Cerebellar cortex (tissue), 1 donor: ENCODE measurements at places on chromosomes 5 and 9.

DNA sequence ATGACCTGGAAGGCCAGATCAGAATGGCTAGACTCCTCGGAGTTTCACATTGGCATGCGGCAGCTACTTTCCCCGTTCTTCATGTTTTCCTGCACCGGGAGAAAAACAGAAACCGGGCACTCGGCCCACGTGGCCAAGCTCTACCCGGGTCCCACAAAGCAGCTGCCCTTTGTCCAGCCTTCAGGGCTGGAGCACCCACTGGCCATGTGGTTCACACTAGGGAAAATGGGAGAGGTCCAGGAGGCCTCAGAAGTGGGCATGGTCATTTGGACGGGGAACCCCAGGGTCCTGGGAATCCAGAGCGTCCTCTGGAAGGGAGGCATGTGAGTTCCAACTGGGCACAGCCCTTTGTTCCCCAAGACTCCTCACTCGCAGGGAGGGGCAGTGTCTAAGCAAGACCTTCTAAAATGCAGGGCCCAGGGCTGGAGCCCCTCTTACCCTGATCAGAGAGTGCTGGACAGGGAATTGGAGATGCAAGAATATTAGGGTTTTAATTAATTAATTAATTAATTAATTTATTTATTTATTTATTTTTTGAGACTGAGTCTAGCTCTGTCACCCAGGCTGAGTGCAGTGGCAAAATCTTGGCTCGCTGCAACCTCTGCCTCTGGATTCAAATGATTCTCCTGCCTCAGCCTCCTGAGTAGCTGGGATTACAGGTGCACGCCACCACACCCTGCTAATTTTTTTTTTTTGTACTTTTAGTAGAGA is 97.2 kb upstream of the CPEB4 start:
- DNase-seq = no peak

DNA sequence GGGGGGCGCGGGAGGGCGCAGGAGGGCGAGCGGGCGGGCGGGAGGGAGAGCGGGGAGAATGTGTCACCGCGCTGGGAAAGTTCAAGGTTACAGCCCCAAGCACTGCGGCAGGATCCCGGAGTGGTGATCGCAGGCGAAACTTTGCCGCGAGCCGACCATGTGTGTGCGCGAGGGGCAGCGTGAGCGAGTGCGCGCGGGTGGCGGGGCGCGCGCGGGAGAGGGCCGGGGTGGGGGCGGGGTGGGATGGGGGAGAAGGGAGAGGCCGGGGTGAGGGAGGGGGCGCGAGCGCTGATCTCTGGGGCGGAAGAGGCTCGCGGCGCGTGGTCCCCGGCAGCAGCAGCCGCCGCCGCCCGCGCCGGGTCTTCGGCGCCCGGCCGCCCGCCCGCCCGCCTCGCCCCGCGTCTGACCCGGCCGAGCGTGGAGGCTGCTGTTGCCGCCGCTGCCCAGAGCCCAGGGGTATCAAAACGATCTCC is at the start of gene NFIB:
Gene NFIB, minus strand, starts transcription at position 191 of the 473 bp plus-strand sequence. CDS start 630 bp downstream, outside the sequence.
- peak; percentile 32 for DNase-seq

GRCh38 chr5:99022250-99022649 is 93.4 kb upstream of the CHD1 start:
- DNase-seq = no peak

GRCh38 chr5:58246461-58246944 is 213.4 kb downstream of the PLK2 start:
- no peak for DNase-seq

DNA sequence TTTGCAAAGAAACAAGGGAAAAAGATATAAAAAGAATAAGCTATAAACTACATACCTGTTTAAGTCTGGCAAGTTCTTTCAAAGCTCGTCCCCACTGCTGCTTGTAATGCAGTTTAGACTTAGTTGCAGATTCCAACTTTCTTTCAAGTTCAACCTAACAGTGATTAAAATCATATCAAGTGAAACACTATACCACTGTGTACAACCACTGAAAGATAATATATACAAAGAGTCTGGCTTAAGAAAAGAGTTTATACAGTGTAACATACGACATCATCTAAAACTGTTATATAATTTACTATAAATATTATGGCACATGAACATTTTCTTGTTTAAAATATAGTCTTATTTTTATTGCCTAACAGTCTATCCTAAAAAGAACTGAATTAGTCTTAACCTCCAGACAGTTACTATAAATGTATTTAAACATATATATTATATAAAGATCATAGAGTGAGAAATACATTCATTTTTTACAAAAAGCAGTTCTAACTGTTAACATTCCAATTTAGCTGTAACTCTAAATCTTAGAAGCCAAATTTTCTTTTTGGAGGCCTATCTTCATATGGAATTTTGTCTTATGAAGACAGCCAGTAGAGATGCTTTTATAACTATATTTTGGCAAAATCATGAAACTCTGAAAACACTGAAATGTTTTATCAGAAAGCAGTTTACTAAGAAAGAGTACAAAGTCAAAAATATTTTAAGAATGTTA is 58.6 kb downstream of the CEP120 start:
- DNase-seq = no peak

- DNase-seq = peak; percentile 28
Observed at GRCh38 chr5:170265522-170265921, 32.1 kb downstream of the LCP2 start.

GRCh38 chr5:36373527-36374086 is 71.9 kb upstream of the RANBP3L start:
- no peak for DNase-seq

- DNase-seq = no peak
Observed at GRCh38 chr5:159855476-159856191, 60.6 kb upstream of the ADRA1B start.

DNA sequence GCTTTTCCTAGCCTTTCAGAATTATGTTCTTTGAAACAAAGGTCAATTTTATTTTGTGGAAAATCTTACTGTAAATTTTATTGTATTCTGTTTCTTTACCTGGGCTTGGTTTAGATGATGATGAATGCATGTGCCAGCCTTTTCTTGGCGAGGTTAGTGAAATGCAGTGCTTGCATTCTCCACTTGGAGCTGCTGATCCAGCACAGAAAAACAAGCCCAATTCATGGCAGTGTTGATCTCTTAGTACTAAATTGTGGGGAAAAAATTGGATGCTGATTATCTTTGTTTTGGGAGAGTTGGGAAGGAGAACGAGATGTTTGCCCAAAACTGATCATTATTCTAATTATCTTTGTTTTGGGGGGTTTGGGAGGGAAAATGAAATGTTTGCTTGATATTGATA is 3.7 kb downstream of the HABP4 start:
- peak; percentile 69 for DNase-seq

GRCh38 chr5:178325679-178326373 is 93.2 kb upstream of the PHYKPL start:
- no peak for DNase-seq

DNA sequence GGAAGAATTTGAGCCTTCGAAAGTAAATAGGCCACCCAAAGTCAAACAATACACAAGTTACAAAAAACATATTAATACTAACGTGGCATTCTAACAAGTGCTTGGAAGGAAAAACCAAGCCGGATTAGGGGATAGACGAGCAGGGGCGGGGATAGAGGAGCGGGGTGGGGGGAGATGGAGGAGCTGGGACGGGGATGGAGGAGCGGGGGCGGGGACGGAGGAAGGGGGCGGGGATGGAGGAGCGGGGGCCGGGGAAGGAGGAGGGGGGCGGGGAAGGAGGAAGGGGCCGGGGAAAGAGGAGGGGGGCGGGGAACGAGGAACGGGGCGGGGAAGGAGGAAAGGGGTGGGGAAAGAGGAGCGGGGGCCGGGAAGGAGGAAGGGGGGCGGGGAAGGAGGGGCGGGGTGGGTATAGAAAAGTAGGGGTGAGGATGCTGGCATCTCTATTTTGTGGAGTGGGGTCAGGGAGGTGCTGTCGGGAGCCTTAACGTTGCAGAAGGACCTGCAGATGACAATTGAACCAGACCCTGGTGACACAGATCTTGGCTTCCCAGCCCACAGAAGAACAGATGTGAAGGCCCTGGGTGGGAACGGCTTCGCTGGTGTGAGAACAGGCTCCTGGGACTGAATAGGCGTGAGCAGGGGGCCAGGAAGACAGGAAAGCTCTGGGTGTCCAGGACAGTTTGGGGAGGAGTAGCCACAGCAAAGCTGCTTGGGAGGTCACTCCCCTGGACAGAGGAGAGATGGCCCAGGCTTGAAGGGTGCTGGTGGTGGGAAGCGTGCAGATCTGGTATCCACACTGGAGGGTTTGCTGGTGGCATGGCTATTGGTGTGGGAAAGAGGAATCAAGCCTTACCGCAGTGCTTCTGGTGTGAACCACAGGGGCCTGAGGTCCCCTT is 233.3 kb upstream of the DAP start:
- no peak for DNase-seq

DNA sequence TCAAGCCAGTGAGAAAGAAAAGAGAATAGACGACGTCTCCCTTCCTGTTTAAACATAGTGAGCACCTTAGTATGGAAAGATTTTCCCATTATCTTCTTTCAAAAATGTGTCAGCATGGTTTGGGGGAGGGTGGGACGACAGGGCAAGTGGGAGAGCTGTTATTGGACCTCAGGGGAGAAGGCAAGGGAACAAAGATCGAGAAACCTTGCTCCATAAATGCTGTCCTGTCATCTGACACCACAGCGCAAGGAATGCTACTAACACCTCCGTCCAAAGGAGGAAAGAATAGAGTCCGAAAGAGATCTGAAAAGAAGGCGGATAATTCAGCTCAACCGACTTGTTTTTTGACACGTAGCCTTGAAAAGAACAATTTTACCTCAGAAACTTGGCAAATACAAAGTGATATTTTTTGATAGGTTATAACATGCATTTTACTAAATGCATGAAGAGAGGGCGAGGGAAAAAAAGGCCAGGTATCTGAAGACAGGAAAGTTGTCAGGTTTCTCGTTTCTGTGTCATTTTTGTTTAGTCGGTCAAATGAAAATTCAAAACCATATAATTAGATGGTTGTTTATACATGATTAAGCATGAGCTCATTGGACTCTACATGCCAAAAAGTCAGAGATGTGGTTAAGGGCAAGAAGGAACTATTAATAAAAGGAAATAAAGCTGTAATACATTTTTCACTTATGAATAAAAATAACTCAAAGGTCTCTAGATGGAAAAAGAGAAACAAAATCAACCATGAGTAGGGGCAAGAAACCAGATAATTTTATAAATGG is 155.7 kb downstream of the GLIS3 start:
- no peak for DNase-seq

GRCh38 chr9:137445275-137445807 is 4.2 kb upstream of the ENTPD8 start:
- peak; percentile 68 for DNase-seq

DNA sequence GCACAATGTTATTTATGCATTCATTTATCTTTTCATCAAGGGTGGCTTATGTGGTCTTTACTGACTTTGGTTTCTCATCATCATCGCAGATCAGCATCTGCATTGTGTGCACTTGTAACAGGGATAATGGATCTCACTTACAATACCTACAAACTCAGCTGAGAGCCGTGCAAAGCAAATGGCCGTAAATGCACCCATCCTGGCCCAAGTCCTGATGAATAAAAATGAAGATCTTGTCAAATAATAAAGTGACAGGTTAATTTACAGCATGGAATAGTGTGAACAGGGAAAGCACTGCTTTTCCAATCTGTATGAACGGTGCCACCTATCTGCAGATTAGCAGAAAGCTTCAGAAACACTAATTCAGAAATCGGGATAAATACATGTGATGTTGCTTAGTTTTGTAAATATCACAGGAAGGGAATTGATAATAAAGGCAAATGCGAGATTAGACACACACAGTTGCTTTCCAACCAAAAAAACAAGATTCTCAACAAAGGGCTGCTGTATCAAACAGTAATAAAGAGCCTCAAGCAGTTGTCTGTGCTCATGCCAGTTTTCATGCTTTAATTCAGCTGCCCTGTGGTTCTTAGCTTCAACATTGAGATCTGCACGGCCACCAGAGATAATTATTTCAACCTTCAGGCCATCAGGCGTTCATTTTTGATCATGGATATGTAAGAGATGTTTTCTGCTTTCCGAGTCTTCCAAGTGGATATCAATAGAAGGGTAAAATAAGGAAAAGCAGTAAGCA is 153.4 kb upstream of the POU5F2 start:
- DNase-seq = peak; percentile 69

- no peak for DNase-seq
Observed at GRCh38 chr5:143796125-143796524, 15.8 kb upstream of the HMHB1 start.

DNA sequence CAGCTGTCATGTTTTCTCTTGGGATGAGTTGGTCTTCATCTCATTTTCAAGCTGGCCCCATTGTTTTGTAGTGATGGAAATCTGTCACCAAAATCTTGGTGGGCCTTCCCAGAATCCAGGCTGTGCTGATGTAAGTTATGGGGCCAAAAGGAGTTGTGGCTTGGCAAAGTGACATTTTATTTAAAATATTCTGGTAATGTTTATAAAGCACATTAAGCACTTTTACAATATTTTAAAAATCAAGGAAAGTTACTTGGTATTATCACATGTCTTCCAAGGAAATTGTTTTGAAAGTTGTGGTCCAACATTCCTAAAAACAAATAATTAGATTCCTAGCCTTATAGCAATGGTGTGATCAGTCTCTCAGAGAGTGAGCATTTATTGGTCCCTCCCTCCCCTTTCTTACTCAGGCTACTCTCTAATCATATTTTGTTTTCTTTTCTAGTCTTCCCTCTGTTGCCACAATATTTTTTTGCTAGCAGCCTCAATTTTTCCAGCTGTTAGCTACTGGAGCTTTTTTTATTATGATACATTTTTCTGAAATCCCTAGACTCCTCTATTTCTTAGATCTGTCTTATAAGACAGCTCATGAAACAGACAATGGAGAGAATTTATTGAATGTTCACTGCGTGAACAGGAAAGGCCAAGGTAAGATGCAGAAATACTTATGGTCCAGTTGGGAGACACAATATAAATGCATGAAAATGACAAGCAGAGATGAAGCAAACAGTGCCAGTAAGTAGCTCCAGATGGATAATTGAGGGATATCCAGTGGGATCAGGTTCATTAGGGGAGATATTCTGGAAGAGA is 408.1 kb upstream of the ZNF608 start:
- DNase-seq = no peak

DNA sequence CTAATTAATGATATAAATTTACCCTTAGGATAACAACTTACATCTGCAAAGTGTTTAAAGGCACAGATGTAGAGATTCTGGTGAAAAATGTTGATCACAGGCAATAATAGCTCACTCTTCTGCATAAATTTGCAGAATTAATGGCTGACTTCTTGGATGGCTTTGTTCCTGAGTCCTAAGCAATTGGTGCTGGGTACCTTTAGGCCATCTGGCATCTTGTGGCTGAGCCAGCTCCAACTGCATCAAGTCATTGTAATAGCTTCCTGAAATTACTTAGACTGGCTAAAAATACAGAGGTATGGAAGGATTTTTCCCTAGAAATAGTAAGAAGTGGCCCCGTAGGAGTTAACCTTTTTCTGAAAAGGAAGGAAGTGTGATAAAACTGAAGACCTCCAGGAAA is 118.3 kb upstream of the MINAR2 start:
- peak; percentile 60 for DNase-seq

GRCh38 chr5:9861666-9862256 is 231.6 kb upstream of the TAS2R1 start:
- no peak for DNase-seq

- DNase-seq = no peak
Observed at GRCh38 chr5:85647349-85648127, 970.2 kb upstream of the COX7C start.

- DNase-seq = peak; percentile 26
Observed at GRCh38 chr5:170221327-170221741, 11.5 kb upstream of the C5orf58 start.

- no peak for DNase-seq
Observed at GRCh38 chr5:123282444-123282843, 140.8 kb downstream of the CEP120 start.
